CD4-positive, alpha-beta memory T cell (primary cell): ENCODE measurements at places on chromosomes 12 and 14.

DNA sequence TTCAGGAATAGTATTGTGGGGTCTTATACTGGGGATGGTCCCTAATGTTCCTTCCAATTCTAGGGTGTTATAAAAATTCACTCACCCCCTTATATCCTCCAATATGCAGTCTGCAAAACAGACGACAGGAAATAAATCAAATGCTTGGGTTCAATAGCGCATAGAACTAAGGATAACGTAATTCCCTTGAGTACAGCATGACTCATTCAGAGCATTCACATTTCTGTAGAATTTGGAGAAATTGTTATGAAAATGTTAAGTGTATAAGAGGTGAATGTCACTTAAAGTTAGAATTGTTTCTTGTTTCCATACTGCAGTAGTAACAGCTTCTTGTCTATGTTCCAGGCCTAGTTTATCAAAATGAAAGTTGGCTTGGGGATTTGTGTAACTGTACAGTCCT lies 271.4 kb downstream of the RPS29 start:
- no peak for DNase-seq

DNA sequence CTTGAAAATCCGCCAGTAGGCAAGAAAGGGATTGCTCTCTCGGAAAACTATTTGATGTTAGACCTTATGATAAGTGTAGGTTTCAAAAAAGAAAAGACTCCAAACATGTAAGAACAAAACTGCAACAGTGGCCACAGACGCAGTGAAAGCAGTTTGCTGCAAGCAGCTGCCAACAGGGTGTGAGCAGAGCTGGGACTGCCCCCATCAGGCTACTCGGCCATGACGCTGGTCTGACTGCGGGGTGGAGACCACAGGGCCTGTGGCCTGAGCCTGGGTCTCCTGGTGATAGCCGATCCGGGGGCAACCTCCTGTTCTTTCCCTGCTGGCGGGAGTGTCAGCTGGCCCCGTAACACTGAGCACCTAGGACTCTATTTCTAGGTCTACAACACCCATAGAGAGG lies 63.2 kb downstream of the AMN start:
- no peak for DNase-seq

- DNase-seq, result no peak
These were observed 81.4 kb downstream of the PIWIL1 start for GRCh38 chr12:130419116-130419515.

DNA sequence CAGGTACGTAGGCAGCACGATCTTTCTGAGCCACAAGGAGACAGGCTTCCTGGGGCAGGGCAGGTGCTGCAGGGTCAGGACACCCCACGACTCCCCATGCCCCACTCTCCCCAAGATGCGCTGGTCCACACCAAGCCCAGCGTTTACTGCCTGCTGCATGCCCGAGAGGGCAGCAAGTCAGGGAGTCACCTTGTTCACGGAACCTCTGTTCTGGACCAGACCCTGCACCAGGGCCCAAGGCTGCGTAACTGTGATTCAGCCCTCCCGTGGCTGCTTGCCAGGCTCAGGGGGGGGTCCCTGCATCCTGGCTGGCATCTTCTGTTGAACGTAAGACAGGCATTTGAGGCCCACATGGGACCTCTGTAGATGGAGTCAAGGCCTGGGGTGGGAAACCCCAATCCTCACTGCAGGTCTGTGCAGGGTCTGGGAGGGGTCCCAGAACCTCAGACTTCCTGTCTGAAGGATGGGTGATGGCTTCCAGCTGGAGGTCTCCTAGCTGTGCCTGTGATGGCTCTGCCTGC lies 228.6 kb upstream of the RTL1 start:
- DNase-seq, result no peak

DNA sequence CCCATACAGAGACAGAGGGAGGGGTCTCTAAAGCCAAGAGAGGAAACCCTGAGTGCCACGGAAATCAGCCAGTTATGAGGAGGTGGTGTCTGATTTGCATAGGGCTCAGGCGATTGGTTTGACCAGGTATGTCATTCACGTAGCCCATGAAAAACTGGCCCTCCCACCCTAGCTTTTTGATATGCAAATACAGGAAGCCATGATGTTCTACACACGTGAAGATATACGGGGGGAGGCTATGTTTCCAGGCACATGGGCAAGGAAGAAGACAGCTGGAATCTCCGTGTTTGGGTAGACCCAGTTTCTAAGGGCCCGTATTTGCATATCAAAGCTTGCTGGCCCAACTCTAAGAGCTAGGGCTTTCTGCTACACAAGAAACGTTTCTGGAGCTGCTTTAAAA lies 717.8 kb upstream of the SEL1L start:
- no peak for DNase-seq

DNA sequence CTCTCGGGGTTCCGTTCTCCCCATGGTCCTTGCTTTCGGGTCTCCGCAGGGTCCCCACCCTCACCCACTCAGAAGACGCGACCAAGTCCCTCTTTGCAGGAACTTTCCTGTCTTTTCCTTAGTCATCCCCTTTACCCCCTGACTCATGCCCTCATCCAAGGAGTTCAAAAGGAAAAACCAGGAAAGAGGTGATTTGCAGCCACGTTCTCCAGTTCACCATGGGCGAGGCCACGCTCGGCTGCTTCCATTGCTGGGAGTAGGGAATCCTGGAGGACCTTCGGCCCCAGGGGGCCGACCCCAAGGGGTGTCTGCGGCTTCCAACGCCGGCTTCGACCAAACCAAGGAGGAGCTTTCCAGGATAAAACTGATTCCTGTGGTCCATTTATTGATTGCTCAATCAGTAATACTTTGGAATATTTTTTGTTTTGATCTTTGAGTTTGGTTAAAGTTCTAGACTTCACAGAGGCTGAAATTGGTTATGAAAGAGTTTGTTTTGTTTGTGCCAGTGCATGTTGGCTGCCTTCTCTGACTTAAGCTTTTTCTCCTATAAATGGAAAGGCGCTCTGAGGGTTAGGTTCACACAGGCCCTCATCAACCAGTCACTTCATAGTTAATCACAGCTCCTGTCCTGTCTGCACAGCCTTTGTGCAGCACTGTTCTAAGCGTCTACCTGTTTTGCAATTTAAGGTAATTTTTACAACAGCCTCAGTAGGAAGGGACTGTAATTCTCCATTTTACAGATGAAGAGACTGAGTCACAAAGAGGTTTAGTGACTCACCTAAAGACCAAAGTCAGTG lies 827 bp downstream of the ALDH2 start:
- DNase-seq, result no peak

DNA sequence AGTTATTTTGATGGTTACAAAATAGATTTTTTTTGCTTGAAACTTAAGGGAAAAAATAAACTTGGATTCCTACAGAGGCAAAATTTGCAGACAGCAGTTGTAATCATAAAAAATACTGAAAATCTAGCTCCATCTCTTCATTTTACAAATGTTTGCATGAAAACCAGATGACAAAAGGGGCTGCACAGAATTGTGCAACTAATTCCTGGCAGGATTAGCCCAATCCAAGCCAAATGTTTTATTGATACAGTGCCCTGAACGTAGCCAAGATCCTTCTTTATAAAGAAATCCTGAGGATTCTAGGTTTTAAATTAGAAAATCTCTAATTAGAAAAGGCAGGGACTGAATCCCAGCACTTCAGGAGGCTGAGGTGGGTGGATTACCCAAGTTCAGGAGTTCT lies 356.4 kb upstream of the SEL1L start:
- DNase-seq, result no peak

GRCh38 chr12:89863493-89863938 lies 154.9 kb upstream of the ATP2B1 start:
- DNase-seq, result peak; percentile 91
